Daoy (cell line): ENCODE measurements at places on chromosomes 6 and 20.

DNA sequence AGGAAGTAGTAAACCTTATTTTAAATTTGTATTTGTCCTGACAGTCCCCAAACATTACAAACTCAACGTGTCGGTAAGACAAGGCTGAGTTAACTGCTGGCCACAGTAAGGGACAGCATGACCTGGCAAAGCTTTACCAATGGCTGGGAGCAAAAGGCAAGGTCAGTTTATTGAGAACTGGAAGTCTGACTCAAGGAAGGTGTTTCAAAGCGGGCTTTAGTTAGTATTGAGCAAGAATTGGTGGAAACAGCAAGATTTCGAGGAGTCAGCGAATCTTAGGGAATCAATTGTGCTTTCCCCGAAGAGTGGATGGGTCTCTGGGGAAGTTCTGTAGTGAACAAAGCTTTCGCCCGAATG lies 885 bp upstream of the GZF1 start:
- DNase-seq, result no peak

DNA sequence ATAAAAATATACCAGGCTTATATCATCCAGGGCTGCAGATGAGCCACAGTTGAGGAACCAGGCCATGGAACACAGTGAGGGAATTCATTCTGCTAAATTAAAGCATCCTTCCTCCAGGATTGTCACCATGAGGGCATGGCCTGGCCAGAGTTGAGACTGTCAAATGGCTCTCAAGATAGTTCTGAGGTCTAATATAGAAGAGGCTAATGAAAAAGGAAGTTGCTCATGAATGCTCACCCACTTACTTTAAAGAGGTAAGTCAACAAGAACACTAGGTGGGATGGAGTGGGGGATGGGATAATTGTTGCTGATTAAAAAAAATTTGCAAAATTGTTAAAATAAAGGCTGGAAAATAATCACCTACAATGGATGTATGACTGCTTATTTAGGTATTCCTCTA lies 72.0 kb upstream of the GCM1 start:
- DNase-seq, result no peak

- no peak for DNase-seq
These were observed 102.4 kb downstream of the TNFRSF21 start for GRCh38 chr6:47207261-47207660.

DNA sequence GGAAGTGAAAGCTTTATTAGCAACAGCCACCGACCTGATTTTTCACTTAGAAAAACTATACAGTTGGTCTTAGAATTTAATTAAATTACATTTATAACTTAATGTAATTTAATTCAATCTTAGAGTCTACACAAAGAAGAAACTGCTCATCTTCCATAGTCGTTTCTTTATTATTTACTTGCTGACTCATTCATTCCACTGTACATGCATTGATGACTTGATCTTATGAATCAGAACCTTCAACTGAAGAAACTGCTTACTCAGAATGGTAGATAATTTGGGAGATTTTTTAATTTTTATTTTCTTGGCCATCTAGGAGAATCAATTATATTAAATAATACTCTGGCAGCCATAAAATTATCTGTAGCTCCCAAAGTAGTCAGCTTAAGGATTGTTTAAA lies 1021.6 kb upstream of the FLRT3 start:
- DNase-seq, result no peak

- no peak for DNase-seq
These were observed 64.5 kb downstream of the OR2B2 start for GRCh38 chr6:27847706-27848105.

DNA sequence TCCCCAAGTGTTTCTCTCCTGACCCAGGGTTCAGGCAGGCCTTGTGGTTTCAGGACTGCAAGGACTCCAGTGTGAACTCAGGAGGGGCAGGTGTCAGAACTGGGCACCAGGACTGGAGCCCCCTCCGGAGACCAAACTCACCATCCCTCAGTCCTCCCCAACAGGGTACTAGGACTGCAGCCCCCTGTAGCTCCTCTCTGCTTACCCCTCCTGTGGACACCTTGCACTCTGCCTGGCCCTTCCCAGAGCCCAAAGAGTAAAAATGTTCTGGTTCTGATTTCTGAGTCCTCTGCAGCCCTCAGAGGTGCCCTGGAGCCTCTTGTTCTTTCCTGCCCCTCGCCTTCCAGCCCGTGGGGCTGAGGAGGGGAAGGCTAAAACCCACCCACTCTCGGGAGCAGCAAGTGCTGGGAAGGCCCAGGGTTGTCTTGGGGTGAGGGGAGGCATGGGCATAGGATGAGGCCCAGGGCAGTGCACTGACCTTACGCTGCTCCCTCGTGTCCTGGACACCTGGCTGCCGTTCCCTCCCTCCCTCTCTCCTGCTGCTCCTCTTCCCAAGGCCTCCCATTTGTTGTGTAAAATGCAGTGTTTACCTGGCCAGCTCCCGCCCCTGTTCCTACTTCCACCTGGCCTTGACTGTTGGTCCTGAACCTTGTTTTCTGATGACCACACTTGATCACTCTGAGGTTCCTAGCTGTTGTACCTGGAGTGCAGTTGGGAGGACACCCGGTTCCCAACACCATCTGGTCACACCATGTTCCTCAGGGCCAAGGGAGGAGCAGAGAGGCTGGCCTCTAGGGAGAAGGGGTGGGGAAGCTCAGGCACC lies 9.9 kb downstream of the CNPY3 start:
- no peak for DNase-seq

DNA sequence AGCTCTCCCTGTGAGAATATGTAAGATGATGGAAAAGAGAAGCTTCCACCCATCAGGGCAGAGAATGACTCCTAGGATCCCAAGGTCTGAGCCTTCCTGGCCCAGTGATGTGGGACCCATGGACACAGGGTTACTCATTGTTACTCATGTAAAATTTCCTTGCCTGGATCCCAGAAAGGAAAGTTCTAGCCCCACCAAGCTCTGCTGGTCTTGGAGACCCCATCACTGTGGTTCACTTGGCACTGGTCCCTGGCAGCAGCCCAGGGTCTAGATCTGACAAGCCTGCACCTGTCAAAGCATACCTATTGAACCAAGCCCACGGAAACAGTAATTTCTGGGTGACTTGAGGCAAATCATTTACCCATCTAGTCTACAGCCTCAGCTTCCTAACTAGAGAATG lies 22.1 kb downstream of the MDGA1 start:
- DNase-seq, result no peak
